Naive thymus-derived CD8-positive, alpha-beta T cell (primary cell): ENCODE measurements at places on chromosomes 6 and 20. TPM values are rescaled to one million over a fixed set of nuclear protein-coding genes. Genes with fewer than 3 reads are reported as not detected.

Gene TINAG
- not detected for total RNA-seq

Gene ESR1
- total RNA-seq, result 2.8 TPM

Gene TNF
- 2.1 TPM for total RNA-seq

Gene TBX18
- not detected for total RNA-seq

Gene SIRPG
- total RNA-seq, result 52.2 TPM

Gene TUBB2B
- not detected for total RNA-seq

Gene SPATA2
- total RNA-seq, result 9.0 TPM

Gene SAMD10
- 9.3 TPM for total RNA-seq

Gene OR2B6
- total RNA-seq, result not detected

Gene RAET1L
- not detected for total RNA-seq

Gene CLIC5
- total RNA-seq, result 2.3 TPM

Gene GPX6
- not detected for total RNA-seq

Gene PTCHD4
- total RNA-seq, result not detected

Gene FNDC11
- total RNA-seq, result 0.36 TPM

Gene CRIP3
- 4.1 TPM for total RNA-seq

Gene SNAI1
- total RNA-seq, result 1.5 TPM

Gene TRIM40
- not detected for total RNA-seq

Gene OR2J3
- total RNA-seq, result not detected

Gene RIMS1
- total RNA-seq, result not detected

Gene UBE2J1
- 19.7 TPM for total RNA-seq

Gene INSM1
- total RNA-seq, result not detected

Gene NKX2-4
- not detected for total RNA-seq

Gene C20orf144
- total RNA-seq, result 0.38 TPM
